Muscle of back (tissue), 13 donors: ENCODE measurements at places on chromosomes 3 and 15.

DNA sequence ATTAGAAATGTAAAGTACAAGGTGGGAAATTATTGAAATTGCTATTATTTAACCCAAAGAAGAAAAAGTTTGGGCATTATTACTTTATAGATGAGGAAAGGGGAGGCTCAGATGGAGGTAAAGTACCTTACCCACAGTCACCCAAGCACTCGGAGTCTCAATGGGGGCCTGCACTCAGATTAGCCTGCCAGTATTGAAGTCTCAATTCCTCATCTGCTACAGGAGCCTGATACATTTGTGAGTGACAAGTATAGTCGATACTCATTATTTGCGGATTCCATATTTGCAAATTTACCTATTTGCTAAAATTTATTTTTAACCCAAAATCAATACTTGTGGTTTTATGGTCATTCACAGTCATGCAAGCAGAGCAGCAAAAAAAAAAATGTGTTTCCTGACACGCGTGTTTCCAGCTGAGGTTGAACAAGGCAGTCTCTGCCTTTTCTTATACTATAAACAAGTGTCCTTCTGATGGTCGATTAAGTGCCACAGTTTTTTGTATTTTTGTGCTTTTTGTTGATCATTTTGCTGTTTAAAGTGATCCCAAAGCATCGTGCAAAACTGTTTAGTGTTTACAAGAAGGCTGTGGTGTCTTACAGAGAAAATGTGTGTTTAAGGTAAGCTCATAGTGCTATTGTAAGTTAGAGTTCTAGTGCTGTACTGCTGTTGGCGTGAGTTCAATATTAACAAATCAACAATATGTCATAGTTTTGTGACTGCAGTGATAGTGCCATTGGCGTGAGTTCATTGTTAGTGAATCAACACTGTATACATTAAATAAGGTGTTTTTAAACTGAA, 48.0 kb downstream of the ARHGEF26 start:
- DNase-seq, result no peak

GRCh38 chr15:77860071-77860691, 217.3 kb downstream of the TBC1D2B start:
- DNase-seq, result no peak

GRCh38 chr3:47578119-47578632, 489 bp downstream of the CSPG5 start:
- no peak for DNase-seq

DNA sequence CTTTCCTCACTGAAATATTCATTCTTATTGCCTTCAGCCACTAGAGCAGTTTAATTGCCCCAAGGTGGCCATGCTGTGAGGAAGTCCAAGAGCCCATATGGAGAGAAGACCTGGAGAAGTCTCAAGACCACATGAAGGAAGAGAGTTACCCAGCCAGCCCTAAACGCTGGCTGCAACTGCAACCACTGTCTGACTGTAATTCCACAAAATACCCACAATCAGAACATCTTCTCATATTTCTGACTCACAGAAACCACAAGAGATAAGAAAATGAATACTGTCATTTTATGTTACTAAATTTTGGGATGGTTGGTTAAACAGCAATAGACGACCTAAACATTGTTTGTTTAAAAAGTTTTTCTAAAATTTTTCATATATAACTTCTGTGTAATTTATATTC, 14.7 kb upstream of the SST start:
- DNase-seq, result no peak
